Fibroblast of skin of right quadriceps (primary cell): ENCODE measurements at places on chromosomes 3 and 15.

DNA sequence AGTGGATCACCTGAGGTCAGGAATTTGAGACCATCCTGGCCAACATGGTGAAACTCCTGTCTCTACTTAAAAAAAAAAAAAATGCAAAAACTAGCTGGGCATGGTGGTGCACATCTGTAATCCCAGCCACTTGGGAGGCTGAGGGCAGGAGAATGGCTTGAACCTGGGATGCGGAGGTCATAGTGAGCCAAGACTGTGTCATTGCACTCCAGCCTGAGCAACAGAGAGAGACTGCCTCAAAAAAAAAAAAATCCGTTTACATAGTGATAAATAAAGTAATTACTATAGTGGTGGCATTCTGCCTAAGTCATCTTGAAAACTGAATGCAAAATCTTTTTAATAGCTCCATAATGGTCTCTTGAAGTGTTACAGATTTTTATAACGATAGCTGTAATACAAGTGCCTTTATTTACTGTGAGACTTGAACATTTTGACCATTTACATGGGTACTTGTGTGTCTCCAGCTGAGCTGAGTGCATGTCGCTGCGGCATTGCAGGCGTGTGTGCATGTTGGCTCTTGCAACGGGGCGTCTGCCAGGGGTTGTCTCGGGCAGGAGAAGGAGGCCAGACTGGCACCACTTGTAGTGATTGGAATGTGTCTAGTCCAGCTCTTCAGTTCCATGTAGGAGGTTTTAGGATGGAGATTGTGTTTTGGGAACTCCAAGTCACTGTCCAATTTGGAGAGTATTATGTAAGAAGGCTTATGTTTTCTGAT, 111.9 kb downstream of the IGF1R start:
- no peak for DNase-seq

DNA sequence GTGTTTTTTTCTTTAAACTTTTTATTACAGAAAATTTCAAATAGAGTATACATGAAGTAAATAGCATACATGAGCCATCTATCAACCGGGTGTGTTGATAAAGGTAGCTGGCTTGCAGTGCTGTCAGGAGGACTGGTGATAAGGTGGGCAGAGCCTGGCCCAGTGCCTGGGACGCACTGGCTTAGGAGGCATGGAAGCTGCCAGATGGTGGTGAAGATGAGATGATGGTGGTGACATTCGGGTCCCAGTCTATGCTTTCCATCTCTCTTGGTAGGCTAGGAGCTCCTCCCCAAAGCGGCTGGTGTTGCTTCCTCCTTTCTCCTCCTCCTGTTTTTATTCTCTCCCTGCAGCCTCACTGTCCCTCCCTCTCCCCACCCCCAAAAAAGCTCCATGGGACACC, 101.7 kb downstream of the ADCY5 start:
- no peak for DNase-seq

- peak; percentile 77 for DNase-seq
Observed at GRCh38 chr3:40054568-40055222, 245.3 kb downstream of the MYRIP start.

DNA sequence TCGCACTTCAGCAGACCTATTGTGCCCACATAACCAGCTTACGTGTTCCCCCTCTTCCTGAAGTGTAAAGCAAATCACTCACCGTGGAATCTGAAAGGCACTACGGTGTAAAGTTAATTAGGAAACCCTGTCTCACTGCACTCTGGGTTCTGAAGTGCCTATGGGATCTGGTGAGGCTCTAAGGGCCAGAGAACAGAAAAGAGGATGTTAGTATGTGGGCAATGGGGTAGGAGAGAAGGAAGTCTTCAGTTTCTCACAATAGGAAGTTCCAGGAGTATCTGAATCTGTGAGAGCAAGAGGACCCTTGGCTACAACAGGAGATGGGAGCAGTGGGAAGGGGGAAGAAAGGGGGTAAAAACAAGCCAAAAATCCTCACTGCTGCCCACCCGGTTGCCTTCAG, 71.4 kb downstream of the ITGB5 start:
- DNase-seq = no peak

DNA sequence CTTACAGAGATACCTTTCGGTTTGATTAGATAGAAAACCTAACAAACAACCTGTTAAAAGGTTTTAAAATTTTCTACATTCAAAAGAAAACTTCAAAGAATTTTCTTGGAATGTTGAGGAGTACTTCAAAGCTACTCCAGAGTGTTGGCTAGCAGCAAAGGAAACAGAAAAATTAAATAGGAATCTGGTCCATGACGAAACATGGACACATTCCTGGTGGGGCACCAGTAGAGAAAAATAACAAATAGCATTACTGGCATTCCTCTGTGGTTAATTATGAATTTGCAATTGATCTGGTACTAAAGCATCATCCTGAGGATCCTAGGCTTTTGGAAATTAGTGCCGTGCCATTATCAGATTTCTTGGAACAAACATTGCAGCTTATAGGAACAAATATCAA, 59.5 kb upstream of the DPPA4 start:
- no peak for DNase-seq

DNA sequence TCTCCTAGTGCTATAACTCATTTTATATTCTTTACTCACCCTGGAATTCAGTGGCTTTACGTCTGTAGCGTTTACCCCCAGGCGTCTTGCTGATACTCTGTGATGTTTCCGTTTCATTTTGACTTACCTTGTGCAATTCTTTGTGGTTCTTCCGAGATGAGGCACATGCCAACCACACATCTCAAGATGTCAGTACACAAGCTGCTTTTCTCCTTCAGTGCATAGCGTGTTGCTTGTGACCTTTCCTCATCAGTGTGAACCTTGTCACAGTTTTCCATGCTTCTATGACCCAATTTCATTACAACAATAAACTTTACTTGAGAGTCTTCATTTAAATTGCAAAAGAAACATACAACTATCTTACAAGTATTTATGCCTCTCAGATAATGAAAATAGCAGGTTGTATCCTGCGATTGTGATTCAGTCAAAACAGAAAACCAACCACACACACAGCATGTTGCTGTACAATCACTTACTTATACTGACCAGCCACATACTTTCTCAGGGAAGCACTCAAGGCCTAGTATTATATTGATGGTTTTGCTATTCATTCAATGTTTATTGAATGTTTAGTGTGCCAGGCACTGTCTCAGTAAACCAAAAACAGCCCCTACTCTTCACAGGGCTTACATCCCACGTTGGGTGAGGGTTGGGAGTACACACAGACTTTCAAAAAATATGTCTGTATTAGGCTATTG, 4.6 kb upstream of the TBL1XR1 start:
- DNase-seq = no peak

GRCh38 chr15:99734575-99734974, 1.3 kb upstream of the LYSMD4 start:
- DNase-seq = no peak

DNA sequence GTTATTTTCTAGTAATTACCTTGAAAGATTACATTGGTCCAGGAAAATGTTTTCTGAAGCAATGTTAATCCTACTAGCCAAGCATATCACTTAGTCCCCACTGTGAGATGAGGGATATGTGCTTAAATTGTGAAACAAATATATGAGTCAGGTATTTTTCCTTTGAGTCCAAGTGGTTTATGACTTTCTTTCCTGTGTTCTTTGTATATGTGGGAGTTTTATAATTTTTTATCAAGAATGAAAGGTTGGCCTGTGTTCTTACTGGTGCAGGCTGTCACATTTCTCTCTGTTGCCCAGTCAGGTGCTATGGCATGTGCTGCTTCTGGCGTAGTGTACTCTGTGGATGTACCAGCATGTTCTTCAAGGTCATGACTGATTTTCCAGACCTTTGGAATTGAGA, 147.4 kb downstream of the CMSS1 start:
- DNase-seq = peak; percentile 51

DNA sequence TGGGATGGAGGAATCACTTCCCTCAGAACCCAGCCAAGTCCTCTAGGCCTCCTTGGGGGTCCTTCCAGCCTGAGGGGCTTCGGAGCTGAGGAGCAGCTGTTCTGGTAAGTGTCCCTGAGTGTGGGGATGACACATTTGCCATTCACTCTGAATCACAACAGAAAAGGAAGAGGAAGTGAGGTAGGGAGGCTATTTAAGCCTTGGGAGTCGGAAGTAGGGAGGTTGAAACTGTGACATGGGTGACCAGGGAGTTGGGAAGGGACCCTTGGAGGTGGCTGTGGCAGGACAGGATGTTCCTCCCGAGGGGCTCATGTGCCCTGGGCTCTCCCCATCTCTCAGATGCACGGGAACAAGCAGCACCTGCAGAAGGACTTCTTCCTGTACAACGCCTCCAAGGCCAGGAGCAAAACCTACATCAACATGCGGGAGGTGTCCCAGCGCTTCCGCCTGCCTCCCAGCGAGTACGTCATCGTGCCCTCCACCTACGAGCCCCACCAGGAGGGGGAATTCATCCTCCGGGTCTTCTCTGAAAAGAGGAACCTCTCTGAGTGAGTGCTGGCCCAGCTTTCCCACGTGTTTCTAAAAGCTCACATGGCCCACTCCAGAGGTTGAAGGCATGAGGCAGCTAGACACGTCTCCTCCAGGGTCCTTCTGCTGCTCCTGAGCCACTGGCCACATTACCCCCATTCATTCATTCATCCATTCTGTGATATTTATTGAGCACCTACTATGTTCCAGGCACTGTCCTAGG, 43.3 kb downstream of the CAPN3 start:
- DNase-seq = no peak

- no peak for DNase-seq
Observed at GRCh38 chr3:13045904-13046568, 27.2 kb downstream of the IQSEC1 start.

GRCh38 chr15:65902373-65902772, 33.1 kb downstream of the RAB11A start:
- DNase-seq = no peak

- DNase-seq = peak; percentile 9
Observed at GRCh38 chr15:92277776-92278175, 115.9 kb upstream of the ST8SIA2 start.

GRCh38 chr15:70582143-70582945, 181.0 kb downstream of the UACA start:
- DNase-seq = peak; percentile 57

- peak; percentile 97 for DNase-seq
Observed at GRCh38 chr15:50137330-50137761, 18.3 kb upstream of the ATP8B4 start.

- peak; percentile 82 for DNase-seq
Observed at GRCh38 chr3:196268284-196269163, 19.0 kb downstream of the PCYT1A start.

DNA sequence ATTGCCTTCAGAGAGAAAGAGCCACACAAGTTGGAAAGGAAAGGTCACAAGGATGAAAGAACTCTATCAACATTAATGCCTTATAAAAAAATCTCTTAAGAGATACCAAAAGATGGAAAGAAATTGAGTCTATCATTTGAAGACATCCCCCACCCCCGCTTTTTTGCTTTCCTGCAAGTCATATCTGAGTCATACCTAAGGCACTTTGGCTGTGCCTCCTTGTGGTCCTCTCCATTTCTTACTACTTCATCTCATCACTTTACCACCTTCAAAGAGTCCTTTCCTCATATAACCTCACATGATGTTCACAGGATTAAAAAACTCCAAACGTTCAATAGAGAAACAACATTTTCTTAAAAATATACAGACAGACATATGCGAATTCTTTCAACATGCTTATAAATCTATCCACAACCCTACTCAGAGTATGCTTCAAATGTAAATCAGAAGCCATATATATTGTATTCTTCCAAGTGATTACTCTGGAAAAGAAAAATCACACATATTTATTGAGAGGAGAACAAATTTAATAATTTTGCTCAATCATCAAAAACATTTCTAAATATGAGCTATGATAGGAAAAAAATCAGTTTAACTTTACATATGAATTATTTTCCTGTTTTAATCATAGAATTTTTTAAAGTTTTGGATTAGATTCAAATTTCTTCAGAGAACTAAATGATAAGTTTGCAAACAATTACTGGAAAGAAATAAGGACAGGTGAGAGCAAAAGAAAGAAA, 1003.9 kb upstream of the CFAP20DC start:
- peak; percentile 83 for DNase-seq

DNA sequence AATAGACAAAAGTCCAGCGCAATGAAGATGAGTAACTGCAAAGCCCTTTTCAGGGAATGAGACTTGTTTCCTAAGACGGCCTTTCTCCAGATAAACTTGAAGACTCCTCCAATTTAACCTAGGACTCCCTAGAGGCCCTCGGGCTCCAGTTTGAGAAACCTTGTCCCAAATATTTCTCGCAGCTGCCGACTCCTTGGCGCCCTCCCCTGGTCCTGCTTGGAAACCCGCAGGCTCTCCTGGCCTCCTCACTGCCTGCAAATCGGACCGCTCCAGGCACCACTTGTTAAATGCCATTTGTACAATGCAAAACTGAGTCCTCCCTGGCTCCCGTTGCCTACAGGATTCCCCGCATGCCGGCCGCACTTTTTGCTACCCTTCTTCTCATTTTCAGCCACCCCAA, 36.8 kb downstream of the MUC4 start:
- DNase-seq = no peak

DNA sequence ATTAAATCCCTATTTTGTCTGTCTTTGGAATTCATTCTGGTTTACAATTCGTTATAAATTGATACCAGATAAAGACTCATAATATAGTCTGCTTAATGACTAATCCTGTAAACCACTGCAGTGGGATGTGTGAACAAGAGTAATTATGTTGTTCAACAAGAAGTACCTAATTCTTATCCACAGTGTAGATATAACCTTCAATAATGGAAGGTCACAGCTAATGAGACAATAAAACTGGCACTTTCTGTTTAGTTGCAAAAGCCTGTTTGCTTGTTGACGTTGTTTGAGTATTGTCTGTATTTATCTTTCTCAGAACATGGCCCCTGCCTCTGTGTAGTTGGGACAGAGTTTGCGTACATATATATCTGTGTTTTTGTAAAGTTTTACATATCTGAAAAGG, 26.7 kb downstream of the PIAS1 start:
- no peak for DNase-seq

GRCh38 chr3:152554980-152555379, 280.0 kb upstream of the P2RY1 start:
- peak; percentile 8 for DNase-seq

DNA sequence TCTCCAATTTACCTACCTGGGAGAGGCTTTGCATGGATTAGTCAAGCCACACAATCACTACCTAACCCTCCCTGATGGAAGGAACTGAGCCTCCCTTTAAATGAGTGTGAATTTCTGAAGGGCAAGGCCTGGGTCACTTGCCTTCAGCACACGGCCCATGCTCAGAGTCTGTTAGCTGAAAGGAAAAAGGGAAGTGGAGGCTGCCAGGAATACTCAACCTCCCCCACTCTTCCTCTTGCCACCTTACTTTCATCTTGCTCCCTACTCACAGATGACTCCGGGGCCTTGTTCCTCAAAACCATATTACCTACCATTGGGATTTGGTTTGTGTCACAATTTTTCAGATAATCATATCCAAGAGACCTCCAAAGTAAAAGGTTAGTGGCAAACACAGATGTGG, 220.0 kb downstream of the ABHD5 start:
- DNase-seq = no peak

DNA sequence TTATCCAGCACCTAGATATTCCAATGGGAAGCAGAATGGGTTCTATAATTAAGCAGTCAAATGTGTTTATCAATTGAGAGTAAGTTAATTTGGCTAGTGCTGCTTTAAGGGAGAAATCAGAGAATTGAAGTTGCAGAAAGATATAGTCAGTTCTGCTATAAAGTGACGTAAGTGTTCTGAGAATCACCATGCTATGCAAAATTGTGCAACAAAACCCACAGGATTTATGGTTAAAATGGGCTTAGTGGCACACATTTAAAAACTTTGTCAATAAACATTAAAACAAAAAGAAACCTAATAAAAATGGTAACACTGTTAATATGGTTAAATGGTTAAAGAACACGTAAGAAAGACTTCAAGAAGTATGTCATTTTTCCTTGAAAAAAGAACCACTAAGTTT, 74.5 kb downstream of the TMEM108 start:
- peak; percentile 29 for DNase-seq
